HEK293T (cell line): ENCODE measurements at places on chromosomes 16 and 17.
A peak's percentile ranks its signal among the peaks of the same experiment; 100 is the strongest.

DNA sequence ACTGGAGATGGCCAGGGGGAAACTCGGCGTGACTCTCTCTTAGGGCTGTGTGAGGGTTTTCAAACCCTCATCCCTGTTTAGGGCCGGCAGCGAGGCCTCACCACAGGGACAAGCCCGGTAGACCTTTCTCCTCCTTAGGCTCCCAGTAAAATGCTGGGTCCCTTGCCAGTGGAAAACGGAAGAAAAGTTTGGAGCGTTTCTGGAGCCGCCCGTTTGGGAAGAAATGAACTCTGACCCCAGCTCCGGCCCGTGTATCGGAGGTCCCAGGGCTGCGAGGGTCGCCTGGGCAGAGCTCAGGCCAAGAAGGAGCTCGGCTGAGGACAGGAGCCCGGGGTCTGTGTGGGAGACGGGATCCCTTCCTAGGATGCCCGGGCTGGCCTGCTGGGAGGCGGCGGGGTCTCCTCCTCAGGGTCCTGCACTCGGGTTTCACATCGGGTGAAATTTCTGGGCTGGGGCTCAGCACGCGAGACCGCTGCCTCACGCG, 23.2 kb downstream of the ZNF213 start:
- DNase-seq: no peak

GRCh38 chr16:77288222-77288621, 89.0 kb downstream of the SYCE1L start:
- DNase-seq: no peak

DNA sequence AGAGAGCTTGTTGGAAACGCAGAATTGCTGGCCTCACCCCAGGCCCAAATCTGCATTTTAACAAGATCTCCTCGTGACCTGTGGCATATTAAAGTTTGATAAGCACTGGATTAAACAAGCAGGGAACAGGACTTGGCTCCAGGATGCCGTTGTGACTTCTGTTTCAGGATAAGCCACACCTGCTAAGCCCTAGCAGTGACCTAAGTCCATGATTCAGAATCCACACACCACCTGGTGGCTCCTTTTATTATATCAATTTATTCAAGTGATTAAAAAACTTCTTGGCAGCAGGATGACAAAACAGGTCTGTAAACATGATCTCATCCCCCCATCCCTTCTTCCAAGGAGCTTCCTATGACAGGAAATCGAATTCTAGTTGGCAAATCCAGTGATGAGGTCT, 9.1 kb downstream of the NAGPA start:
- DNase-seq: peak; percentile 39

- DNase-seq: no peak
These were observed 37.0 kb downstream of the RAI1 start for GRCh38 chr17:17718251-17718650.

- DNase-seq: no peak
These were observed 24.5 kb upstream of the OSGIN1 start for GRCh38 chr16:83928341-83929055.

DNA sequence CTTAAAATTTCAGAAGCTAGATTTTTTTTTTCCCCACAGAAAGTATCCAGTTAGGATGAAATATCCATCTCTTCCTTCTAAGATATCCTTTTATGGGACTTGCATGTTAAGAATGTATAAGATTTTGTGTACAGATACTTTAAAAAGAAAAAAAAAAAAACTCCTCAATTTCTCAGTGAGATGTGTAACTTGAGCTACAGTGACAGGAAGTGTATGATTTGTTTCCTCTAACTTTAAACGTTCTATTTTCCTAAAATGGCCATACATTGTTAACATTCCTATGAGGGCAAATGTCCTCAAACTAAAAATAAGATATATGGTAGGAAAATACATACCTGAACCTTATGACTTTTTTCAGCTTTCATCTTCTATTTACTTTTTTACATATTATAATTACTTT, 8.9 kb downstream of the FBXO47 start:
- no peak for DNase-seq

- DNase-seq: no peak
These were observed 18.2 kb downstream of the IRX3 start for GRCh38 chr16:54268340-54268739.

DNA sequence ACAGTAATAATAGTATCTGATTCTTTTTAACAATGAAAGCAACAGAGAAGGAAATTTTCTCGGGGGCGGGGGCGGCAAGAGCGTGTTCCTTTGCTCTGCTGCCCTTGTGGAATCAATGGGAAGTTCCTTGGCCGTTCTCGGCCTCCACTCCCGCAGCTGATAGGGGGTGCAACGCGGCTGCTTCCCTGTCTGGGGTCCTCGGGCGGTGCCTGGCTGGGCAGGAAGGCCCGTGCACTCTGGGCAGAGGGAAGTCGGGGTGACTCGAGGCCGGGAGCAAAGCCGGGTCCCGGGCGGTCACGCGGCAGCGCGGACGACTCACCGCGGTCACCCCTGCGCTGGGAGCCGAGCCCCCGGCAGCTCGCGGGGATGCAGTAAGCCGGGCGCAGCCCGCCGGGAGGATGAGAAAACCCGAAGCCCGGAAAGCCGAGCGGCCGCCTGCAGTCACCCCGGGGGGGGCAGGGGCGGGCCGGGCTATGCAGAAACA, 2.5 kb downstream of the TUBB3 start:
- DNase-seq: peak; percentile 30

- no peak for DNase-seq
These were observed 199.3 kb downstream of the CCDC182 start for GRCh38 chr17:57545731-57546342.

DNA sequence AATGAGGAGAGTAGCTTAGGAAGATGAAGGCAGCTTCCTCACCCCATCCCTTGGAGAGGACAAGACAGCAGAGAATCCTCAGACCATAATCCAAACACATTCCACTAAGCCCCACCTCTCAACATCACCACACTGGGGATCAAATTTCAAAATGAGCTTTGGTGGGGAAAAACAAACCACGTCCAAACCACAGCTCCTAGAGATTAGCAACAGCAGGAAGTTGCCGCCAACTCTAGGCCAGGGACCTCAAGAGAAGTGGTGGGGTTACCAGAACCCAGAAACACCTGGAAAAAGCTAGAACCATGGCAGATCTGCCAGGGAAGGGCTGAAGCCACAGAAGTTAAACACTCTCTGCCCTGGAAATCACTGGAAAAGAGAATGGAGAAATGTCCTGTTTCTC, 571.6 kb downstream of the HS3ST4 start:
- DNase-seq: no peak

GRCh38 chr16:71319999-71320398, 30.8 kb upstream of the CMTR2 start:
- no peak for DNase-seq

GRCh38 chr16:76309639-76310335, 32.6 kb downstream of the CNTNAP4 start:
- DNase-seq: no peak

DNA sequence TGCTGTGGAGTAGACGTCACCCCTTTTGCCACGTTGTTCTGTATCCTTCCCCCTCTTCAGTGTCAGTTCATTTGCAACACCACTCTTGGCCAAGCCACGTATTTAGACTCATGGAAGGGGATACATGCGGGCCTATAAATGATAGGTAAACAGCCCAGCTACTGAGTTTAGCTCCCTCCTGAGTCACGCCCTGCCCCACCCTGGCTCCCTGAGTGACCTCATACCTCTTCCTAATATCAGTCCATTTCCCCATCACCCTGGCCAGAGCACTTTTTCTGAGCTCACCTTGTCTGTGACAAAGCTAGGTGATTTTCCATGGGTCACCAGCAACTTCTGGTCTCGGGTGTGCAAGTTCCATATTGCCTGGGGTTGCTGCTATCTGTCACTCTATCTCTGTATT, 147.2 kb upstream of the MAF start:
- no peak for DNase-seq

GRCh38 chr16:57713596-57713995, 19.0 kb downstream of the DRC7 start:
- no peak for DNase-seq

DNA sequence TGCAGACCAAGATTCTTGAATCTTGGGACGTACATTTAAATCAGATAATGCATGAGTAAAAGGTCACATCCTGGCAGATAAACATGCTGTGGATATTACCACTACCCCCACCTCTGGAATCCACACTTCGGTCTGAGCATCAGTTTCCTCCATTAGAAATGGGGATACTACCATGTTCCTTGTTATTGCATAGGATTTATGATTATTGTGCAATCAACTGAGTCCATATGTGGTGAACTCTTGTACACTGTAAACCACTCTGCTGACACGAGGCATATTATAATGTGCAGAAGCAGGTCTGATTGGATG, 108.7 kb downstream of the VAT1L start:
- no peak for DNase-seq

DNA sequence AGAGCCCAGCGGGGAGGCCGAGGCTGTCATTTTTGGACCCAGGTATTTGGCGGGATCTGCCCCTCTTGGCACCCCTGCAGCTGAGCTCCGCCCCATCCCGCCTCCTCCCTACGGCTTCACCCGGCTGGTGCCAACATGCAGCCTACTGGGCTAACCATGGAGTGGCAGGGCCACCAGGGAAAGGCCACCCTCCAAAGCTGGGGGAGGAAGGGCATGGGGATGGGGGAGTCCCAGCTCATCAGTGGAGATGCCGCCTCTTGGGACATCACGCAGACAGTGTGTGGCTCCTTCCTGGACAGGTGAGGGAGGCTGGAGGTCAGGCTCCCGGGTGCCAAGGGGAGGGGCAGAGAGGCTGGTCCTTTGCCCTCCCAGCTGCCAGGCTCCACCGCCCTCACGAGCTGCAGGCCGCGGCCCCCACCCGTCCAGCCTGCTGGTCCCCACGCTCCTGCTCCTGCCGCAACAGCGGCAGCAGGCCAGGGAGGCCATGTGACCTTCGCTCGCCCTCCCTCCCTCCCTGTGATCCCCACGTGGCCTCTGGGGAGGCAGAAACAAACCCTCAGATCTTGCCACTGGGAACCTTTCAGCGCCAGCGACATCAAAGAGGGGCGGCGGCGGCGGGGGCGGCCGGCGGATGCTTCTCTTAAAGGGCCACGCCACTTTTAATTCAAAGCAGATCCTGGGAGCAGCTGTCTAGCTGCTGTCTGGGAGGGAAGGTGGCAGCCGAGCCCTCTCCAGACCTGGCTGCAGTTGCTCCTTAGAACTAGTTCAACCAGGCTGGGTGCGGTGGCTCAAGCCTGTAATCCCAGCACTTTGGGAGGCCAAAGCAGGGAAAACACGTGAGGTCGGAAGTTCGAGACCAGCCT, 6.8 kb upstream of the NOTUM start:
- DNase-seq: no peak

- DNase-seq: no peak
These were observed 145.9 kb downstream of the CLEC16A start for GRCh38 chr16:11090232-11090631.

DNA sequence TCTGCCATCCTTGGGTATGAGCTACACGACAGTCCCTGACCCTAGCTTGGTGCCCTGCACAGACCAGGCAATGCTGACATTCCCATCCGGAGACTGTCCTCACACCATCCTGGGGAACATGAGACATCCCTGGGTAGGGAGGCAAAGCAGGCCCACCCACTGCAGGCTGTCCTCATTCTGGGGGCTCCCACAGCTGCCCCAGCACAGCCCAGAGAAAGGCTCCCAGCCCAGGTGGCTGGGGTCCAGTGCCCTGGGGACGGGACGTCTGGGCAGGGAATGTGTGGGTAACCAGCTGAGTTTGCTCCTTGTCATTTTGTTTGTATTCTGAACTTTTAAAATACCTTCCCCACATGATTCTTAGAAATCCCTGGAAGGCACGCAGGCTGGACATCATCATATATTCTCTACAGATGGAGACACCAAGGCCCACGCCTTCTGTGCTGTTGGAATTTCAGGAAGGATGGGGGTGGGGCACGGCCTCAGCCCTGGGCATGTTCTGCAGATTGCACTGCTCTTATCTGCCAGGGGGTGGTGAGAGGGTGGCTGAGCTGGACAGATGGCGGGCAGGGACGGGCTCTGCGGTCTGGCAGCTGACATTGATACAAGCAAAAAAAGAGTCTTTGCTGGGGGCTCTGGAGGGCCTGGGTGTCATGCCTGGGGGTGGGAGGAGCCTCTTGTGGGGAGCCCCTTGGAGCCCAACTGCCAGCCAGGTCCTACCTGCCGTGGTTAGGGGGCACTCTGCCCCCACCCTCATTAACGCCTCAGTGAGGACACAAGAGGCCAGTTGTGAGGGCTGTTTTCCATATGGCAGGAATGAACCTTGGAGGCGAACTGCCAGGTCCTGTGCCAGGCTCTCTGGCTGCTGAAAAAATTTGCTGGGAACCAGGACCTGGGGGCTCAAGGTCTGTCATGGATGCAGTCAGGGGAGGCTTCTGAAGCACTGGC, 28.4 kb downstream of the LRRC75A start:
- DNase-seq: no peak

- DNase-seq: peak; percentile 11
These were observed 2.1 kb downstream of the PRKCA start for GRCh38 chr17:66304304-66305174.
